ENCODE measurements at places on chromosomes 2 and 18.

- DNase-seq = no peak
Observed at GRCh38 chr2:171057575-171057974, 103.1 kb downstream of the TLK1 start.

DNA sequence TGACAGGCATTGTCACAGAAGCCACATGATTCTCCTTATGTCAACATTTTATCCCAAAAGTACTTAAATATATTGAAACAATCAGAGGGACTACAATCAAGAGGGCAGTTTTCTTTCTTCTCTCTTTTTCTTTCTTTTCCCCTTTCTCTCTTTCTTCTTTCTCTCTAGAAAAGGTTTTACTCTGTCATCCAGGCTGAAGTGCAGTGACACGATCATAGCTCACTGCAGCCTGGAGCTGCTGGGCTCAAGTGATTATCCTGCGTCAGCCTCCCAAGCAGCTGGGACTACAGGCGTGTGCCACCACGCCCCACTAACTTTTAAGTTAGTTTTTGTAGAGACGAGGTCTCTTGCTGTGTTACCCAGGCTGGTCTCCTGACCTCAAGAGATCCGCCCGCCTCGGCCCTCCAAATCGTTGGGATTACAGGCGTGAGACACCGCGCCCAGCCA, 1.0 kb upstream of the PRKD3 start:
- DNase-seq = no peak

- DNase-seq = no peak
Observed at GRCh38 chr2:33484042-33484621, 7.7 kb downstream of the RASGRP3 start.

- no peak for DNase-seq
Observed at GRCh38 chr2:134590679-134591078, 128.1 kb downstream of the TMEM163 start.

GRCh38 chr2:197200762-197201058, 109.9 kb downstream of the ANKRD44 start:
- DNase-seq = no peak

DNA sequence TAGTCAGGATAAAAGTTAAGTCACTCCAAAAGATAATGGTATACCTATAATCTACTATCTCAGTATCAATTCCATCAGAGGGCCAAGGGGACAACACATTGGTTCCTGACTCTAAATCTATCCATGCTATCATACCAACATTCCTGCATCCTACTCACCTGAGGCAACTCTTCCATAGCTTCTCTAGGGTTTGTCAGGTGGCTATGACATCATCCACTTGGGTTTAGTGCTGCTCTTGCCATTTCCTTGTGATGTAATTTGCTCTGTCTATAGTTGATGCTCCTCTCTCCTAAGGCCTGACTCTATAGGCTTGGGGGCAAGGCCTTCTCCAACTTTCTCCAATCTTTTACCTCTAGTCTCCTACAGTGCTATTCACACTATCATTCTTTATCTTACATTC, 139.9 kb upstream of the FSHR start:
- no peak for DNase-seq

- no peak for DNase-seq
Observed at GRCh38 chr18:11322716-11323115, 173.3 kb upstream of the PIEZO2 start.

DNA sequence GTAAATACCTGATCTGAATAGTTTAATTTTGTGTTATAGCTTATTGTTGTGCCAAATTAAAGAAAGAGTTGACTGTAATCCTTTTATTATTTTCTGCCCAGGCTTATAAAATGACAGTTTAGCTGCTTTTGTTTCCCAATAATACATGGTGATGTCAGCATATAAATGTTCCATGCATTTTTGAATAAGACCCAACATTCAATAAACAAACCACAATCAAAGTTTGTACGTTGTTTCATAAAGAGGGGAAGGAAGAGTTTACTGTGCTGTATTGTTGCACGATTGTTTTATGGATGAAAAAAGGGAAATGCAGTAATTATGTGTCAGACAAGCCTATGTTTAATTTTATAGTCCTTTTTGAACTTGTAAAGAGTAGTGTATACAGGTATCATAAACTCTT, 177.2 kb upstream of the SCN7A start:
- no peak for DNase-seq

GRCh38 chr2:54945391-54946219, 104.6 kb downstream of the RTN4 start:
- DNase-seq = no peak

GRCh38 chr2:74186038-74186437, 7.4 kb upstream of the MOB1A start:
- DNase-seq = no peak

- DNase-seq = no peak
Observed at GRCh38 chr18:63322206-63322605, 2.6 kb upstream of the BCL2 start.

GRCh38 chr18:51074605-51075004, 44.6 kb downstream of the SMAD4 start:
- no peak for DNase-seq

- no peak for DNase-seq
Observed at GRCh38 chr18:50871846-50872245, 7.1 kb upstream of the ME2 start.

DNA sequence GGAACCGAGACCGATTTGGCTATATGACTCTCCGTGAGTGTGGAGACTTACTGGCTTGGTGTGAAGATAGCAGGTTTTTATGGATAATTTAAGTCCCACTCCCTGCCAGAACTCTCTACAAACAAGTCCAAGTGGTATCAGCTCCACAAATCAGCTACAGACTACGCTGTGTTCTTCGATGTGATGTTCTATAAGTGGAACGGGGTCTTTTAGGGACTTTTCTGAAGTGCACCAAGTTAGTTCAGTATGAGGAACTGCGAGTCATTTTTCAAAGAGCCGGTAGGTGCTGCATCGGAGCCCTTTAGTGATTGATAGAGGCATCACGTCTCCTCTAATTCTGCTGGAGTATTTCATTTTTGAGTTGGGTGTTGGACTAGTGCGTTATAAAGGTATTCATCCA, 107.1 kb downstream of the TSHZ1 start:
- no peak for DNase-seq

DNA sequence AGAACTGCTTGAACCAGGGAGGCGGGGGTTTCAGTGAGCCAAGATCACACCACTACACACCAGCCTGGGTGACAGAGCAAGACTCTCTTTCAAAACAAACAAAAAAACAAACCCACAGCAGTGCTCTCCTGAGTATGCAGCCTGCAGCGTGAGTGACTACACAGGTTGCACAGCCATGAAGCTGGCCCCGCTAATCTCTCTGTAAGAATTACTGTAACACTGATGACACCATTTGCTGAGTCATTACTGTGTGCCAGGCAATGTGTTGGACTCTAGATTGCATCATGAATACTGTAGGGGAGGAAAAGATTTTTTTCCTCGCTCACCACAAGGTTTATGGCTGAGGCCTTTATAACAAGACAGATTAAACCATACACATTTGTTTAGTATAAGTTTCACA, 118.6 kb upstream of the ATP8B1 start:
- no peak for DNase-seq

DNA sequence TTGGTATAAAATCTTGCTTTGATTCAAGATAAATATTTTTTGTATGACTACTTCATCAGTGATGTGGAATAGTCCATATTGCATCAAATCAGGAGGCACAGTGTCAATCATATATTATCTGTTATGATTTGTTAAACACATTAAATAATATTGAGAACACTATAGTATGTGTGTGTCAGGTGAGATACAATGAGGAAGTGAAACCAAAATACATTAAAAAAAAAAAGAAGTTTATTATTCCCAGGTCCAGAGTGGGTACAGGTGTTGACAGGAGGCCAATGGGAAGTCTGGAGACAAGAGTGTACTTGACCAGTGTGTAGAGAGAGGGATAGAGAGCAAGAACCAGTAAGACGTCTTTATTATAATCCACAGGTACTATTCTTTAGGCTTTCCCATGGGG, 292.6 kb downstream of the FSIP2 start:
- DNase-seq = no peak

DNA sequence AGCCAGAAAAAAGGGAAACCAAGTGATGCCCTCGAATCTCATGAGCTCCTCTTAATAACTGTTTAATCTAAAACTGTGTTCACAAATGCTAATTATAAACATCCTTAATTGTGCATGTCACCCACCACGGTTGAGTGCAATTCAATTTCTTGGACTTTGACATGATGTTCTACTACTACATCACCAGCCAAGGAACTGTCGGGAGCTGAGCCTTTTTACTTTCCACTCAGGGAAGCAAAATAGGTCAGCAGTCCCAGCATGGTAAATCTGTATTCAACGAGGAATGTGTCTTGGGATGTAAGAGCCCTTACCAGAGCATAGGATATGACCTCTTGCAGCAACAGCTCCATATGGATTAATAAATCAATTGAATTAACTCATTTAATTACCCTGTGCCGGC, 20.8 kb upstream of the REG3G start:
- DNase-seq = no peak

DNA sequence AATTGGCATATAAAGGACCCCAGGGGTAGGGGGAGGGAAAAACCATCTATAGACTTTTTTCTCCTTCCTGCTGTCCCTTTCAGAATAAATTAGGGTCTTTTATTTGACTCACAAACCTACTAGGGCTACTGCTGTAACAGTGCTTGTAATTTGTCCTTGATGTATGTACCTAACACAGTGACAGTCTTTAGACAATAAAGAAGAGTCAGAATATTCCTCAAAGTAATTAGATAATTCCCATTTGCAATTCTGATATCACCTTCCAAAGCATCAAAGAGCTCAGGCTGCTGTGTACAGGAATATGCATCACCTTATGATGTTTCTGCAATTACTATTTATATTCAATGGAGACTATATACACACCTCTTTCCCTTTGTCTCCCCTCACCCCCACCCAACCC, 161.7 kb downstream of the MREG start:
- no peak for DNase-seq

GRCh38 chr2:240986787-240987411, 11.5 kb upstream of the SNED1 start:
- no peak for DNase-seq

DNA sequence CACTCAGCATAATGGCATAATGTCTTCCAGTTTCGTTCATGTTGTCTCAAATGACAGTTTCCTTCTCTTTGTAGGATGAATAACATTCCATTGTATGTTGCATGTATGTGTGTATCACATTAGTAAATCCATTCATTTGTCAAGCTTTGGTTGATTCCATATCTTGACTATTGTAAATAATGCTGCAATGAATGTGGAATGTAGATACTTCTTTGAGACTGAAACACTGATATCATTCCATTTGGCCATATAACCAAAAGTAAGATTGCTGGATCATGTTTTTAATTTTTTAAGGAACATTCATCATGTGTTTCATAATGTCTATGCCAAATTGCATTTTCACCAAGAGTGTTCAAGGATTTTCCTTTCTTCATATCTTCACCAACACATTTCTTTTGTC, 1711.4 kb upstream of the PIK3C3 start:
- DNase-seq = no peak

DNA sequence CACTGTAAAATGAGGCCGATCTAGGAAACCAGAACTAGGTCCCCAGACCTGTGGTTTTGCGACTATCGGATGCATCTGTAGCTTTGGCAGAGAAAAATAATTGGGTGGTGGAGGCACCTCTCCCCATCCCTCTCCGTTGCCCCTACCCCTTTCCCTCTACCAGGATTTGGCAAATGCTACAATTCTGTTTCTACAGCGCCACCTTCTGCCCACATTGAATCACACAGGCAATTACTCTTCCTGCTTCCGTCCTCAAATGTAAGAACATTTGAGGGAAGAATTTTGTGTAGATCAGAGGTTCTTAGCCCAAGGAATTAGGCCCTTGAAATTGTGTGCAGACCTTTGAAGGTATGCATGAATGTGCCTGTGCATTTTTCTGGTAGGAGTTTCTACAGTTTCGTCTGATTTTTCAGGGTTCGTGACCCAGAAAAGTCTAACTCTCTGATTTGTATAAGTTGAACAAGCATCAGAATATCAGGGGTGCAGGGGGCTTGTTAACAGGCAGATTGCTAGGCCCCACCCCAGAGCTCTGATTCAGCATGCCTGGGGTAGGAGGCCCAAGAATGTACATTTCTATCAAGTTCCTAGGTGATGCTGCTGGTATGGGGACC, 11.2 kb downstream of the ATP6V1B1 start:
- DNase-seq = peak; percentile 39

All from stimulated activated CD4-positive, alpha-beta T cell treated with anti-CD3 and anti-CD28 coated beads, TNF-alpha, amount 100 ng/mL, for 24 hours (primary cell).